Bronchial epithelial cell (primary cell): ENCODE measurements at places on chromosomes 12 and 14.

- no peak for DNase-seq
Measured at GRCh38 chr12:93536111-93536765, 36.2 kb upstream of the SOCS2 start.

GRCh38 chr12:107891967-107892366 is 117.5 kb downstream of the ASCL4 start:
- peak; percentile 10 for DNase-seq

GRCh38 chr12:92933606-92934005 is 4.5 kb upstream of the EEA1 start:
- no peak for DNase-seq

- DNase-seq = no peak
Measured at GRCh38 chr12:49340095-49340870, 3.3 kb upstream of the C1QL4 start.

DNA sequence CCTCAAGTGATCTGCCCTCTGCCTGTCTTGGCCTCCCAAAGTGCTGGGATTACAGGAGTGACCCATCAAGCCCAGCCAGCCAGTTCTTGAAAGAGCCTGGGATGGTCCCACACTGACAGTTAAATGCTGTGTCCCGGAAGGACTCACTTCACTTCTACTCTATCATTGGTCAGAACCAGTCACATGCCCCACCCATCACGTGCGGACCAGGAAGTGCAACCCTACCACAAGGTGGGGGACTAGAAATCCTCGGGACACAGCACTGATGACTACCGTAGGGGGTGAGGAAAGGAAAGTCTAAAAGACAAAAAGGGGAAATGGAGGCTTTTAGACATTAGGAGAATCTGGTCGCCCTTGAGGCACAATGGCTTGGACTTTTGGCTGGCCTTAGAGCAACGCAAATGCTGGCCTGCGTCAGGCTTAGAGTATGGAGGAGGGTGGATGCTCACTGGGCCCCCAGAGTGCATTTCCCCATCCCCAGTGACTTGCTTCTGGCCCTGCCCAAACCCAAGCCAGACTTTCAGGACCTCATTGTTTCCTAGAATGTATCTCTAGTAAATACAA is 207.7 kb downstream of the TTC8 start:
- no peak for DNase-seq

DNA sequence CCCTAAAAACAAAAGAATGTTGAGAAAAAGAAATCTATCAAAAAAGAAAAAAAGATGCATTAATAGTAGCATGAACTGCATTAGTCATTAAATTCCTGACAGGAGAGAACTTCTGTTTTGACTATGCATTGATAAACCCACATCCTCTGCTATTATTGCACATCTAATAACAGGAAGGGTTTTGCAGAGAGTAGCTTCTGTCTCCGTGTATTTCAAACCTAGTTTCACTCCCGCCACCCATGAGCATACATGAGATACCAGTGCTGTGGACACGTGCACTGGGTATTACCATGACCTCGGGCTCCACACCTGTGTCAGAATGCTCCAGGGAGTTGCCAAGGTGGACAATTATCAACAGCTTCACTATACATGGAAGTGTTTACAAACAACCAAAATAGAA is 449.1 kb upstream of the SOX5 start:
- DNase-seq = no peak

GRCh38 chr14:69355607-69356281 is 42.4 kb downstream of the ERH start:
- peak; percentile 8 for DNase-seq
